ENCODE measurements at places on chromosomes 1 and 21.

- no peak for DNase-seq
These were observed 14.0 kb downstream of the AHDC1 start for GRCh38 chr1:27589841-27590426.

GRCh38 chr1:169044971-169045370 is 61.5 kb upstream of the ATP1B1 start:
- DNase-seq: no peak

GRCh38 chr1:91454136-91454535 is 46.5 kb upstream of the CDC7 start:
- no peak for DNase-seq

GRCh38 chr1:229027622-229028182 is 243.2 kb upstream of the RAB4A start:
- DNase-seq: no peak

GRCh38 chr1:161787355-161787754 is 21.2 kb downstream of the ATF6 start:
- no peak for DNase-seq

DNA sequence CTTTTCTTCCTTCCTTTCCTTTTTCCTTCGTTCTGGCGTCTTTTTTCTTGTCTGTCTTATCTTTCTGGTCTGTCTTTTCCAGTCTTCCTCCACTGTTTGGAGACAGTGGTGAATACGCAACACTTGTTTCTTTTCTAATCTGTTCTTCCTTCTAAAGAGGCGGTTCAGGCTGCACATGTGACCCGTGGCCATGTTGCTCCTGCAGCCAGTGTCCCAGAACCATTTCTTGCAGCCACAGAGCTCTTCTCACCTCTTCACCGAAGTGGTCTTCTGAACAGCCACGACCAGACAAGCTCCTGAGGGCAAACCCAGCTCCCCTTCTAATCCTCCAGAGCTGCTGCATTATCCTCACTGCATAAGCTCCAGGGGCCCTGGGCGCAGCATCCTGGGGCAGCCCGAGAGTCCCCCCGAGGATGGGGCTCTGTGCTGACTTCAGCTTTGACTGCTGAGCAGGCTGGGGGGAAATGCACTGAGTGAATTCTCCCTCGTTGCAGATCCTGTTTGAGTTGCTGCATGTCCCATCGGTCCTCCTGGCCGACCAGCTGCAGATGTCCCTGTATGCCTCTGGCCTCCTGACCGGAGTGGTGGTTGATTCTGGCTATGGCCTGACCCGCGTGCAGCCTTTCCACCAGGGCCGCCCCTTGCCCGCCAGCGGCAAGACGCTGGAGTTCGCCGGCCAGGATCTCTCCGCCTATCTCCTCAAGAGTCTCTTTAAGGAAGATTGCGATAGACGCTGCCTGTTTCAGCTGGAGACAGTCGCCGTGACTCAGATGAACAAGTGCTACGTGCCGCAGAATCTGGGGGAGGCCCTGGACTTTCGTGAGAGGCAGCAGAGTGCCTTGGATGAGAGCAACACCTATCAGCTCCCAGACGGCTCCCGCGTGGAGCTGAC is 70.4 kb downstream of the ACTL8 start:
- no peak for DNase-seq

DNA sequence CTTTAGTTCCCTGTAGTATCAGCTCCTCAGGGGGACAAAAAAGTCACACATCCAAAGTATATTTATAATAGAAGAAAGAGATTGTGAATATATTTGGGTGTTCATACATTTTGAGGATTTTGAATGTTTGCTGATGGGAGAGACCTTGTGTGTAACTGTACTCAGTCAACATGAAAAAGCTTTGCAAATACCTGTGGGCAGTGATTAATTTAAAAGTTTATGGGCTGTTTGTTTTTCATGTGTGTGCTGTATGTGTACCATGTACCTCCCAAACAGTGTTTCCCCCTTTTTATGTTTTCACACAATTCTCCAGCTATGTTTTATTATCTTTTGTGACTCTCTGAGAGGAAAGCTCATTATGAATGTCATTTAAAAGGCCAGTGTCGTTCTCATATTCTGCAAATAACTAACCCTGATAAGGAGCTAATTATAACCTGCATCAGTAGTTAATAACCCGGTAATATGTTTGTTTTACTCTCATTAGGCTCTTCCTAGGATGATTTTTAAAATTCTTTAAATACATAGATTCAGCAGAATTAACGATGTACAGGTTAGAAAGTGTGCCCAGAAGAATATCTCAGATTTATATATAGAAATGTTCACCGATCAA is 271.5 kb downstream of the NFIA start:
- no peak for DNase-seq

DNA sequence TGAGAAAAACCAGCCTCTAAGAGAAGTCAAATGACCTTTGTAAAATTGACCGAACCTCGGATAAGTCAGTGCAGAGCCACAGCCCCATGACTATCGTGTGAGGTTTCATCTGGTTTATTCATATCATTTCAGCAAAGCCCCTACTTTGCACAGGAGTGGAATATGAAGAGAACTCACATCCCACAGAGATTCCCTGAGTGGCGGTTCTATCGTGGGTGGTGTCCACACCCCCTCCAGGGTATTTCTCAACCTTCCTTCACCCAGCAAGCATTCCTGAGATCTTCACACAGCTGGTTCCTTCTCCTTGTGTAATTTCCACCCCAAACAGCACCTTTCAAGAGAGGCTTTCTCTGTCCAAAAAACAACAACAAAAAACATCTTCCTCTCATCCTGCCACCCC is 47.5 kb downstream of the EVA1C start:
- no peak for DNase-seq

- DNase-seq: no peak
These were observed 9.7 kb upstream of the AGO1 start for GRCh38 chr1:35873243-35873750.

DNA sequence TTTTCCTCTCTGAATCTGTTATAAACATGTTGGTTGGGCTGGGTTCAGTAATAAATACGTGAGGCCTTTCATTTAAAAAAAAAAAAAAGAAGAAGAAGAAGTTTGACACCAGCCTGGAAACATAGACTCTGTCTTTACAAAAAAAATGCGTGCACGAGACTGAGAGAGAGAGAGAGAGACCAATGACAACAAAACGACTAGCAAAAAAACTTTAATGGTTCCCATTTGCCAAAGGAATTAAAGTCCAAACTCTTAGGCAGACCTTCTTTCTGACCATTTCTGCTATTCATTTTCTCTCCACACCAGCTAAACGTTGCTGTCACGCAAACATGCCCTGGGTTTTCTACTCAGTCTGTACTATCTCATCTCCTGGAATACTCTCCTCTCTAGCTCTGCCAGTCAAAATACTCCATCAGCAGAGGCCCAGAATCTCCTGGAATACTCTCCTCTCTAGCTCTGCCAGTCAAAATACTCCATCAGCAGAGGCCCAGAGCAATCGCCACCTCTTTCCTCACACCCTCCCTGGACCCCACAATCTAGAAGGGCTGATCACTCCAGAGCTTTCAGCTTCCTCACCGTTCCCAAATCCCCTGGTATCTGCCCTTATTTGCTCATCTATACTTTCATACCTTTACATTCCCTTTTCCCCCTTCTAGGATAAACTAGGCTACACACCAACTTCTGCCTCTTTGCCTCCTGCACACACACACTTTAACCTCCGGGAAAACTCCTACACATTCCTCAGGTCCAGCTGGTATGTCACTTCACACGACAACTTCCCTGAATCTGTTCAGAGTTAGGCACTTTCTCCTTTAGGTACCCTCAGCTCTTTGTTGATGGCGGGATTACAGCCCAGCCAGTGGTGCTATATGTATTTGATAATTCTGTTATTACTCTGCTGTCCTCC is 100.0 kb downstream of the CDC7 start:
- DNase-seq: no peak

DNA sequence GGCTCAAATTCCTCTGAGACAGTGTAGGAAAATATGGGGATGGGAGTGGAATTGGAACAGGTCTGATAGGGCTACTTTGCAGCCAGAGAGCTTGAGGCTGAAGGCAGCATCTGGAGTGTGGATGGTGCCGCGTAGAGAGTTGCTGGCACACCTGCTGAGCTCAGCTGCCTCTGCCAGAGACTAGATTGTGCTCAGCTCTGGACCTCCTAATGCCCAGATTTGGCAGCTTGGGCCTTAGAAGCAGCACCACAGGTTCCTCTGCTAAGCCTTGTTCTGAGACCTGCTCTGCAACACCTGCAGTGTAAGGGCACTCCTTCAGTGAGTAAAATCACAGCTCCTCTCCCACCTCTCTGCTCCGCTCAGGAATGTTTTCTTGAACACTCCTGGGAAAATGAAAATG is 23.3 kb downstream of the ACOT11 start:
- DNase-seq: no peak

- DNase-seq: no peak
These were observed 46.2 kb downstream of the DDR2 start for GRCh38 chr1:162678439-162678838.

DNA sequence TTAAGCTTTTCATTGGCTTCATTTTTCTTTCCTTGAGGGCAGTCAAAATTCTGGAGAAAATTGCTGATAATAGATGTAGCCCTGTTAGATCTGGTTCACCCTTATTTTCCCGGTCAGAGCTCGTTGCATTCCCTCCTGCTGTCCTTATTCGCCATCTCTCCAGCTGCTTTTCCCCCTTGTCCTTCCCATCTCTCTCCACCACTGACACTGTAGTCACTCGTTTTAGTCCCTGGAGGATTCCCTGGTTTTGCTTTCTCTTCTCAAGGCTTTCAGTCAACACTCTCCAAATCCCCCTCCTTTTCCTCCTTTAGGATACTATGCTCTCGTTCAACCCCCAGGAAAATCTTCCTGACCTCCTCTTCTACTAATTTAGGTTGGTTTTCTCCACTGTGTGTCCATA is 83.1 kb downstream of the C21orf91 start:
- DNase-seq: no peak

GRCh38 chr1:115182012-115182715 is 92.9 kb upstream of the TSPAN2 start:
- no peak for DNase-seq

DNA sequence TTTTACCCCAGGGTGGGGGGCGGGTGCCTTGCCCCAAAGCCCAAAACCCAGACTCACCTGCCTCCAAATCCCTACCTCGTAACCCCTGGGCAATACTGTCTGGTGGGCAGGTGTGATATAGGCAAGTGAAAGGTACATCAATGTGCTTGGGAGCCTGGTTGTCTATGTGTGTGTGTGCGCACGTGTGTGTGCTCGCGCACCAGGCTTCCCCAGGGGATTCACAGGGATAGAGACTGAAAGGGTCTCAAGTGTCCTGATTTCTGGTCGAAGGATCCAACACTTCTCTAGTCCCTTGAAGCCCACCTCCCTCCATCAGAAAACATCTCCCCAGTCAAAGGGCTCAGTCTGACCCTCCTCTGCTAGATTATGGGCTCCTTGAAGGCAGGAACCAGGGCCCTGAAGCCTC is 28.9 kb upstream of the EPB41 start:
- DNase-seq: no peak

GRCh38 chr1:22489823-22490222 is 38.2 kb downstream of the ZBTB40 start:
- DNase-seq: no peak

GRCh38 chr1:211985556-211986264 is 49.6 kb downstream of the INTS7 start:
- no peak for DNase-seq

GRCh38 chr1:96973605-96974004 is 252.0 kb downstream of the PTBP2 start:
- no peak for DNase-seq

DNA sequence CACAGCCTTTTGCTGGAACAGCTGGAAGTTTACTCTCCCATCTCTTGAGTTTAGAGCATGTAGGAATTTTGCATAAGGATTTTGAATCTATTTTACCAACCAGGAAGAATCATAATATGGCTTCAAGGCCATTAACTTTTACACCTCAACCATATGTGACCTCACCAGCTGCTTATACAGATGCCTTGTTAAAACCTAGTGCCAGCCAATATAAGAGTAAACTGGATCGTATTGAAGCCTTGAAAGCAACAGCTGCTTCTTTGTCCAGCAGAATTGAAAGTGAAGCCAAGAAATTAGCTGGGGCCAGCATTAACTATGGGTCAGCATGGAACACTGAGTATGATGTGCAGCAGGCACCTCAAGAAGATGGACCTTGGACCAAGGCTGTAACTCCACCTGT is 65.4 kb downstream of the CEP350 start:
- DNase-seq: no peak

- no peak for DNase-seq
These were observed 41.1 kb upstream of the TNFRSF1B start for GRCh38 chr1:12125422-12126355.

- DNase-seq: no peak
These were observed 115.0 kb downstream of the TGFB2 start for GRCh38 chr1:218459878-218460711.

- DNase-seq: no peak
These were observed 24.7 kb downstream of the RNF2 start for GRCh38 chr1:185070051-185070450.

DNA sequence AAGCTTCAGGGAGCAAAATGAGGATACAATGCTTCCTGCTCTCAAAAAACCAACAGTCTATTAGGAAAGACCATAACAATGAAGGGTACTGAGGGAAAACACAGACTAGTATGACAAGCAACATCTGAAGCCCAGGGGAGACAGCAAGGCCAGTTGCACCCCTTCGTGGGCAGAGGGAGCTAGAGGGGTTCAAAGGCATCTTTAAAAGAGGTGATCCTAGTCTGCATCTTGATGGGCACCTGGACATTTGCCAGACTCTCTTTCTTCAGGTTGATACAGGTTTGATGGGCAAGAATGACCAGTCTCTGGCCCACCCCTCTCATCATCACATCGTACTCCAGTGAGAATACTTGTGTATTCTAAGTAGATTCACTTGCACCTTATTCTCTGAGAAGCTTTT is 177.7 kb downstream of the VAV3 start:
- no peak for DNase-seq

DNA sequence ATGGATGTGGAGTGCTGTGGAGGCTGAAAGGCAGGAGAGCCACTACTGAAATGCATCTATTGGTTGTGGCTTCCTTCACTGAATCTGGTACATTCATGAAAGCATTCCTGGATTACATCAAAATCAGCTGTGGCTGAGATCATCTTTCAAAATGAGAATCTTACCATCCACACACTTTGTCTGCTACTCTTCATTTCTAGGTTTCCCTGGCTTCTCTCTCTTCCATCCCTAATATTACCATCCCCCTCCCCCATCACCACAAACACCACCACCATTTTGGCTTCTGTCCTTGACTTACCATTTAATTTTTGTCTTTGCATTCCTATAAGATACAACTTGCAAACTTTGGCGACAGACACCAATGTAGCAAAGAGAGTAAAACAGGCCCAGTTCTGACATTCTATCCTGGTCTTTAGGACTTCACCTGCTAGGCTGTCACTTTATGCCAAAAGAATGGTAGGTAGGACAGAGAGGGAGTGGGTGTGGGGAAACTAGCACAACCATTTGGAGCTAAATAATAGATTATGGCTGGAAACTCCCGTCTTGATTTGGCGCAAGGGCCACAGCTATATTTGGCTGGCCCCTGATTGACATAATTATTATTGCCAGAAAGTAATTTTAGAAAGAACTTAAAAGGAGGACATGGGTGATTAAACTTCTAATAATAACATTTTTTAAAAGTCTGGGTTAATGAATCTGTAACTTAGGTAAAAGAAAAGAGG is 15.1 kb upstream of the DUSP10 start:
- no peak for DNase-seq

GRCh38 chr1:112575154-112575804 is 43.7 kb downstream of the ST7L start:
- no peak for DNase-seq

GRCh38 chr1:39159224-39160036 is 45.1 kb upstream of the MACF1 start:
- DNase-seq: no peak

- DNase-seq: no peak
These were observed 30.5 kb downstream of the LRRC3 start for GRCh38 chr21:44485796-44486195.

Data from GM12892 (cell line).